Left lung (tissue), 14 donors: ENCODE measurements at places on chromosomes 4 and X.
A peak's percentile ranks its signal among the peaks of the same experiment; 100 is the strongest.

GRCh38 chr4:15976456-15977447 lies 13.8 kb upstream of the FGFBP2 start:
- no peak for DNase-seq

- peak; percentile 23 for DNase-seq
These were observed 2.5 kb upstream of the HTRA3 start for GRCh38 chr4:8267077-8267476.

GRCh38 chr4:69684804-69685203 lies 31.8 kb upstream of the UGT2A1 start:
- no peak for DNase-seq

GRCh38 chr4:13670456-13671160 lies 43.1 kb upstream of the BOD1L1 start:
- peak; percentile 32 for DNase-seq

GRCh38 chr4:7653510-7654369 lies 219.0 kb upstream of the PSAPL1 start:
- no peak for DNase-seq

DNA sequence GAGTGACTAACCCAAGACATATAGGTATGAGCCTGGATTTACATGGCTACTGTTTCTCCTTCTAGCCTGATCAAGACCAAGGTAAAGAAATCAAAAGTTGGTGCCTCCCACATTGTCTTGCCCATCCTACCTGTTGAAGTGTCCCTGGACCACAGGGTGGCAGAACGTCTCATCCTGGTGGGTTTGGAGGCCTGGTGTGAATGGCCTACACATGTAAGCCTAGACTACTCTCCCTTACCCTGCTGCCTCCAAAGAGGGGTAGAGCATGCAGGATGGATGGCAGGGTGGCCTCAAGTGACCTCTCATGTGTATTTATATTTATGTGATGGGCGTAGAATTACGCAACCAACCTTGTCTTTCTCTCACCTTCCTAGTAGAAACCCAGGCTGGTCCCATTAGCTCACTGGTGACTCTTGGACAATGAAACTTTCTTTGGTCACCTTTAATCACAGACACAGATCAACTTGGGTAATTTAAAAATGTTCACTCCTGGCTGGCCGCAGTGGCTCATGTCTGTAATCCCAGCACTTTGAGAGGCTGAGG lies 73.3 kb upstream of the SOD3 start:
- no peak for DNase-seq

DNA sequence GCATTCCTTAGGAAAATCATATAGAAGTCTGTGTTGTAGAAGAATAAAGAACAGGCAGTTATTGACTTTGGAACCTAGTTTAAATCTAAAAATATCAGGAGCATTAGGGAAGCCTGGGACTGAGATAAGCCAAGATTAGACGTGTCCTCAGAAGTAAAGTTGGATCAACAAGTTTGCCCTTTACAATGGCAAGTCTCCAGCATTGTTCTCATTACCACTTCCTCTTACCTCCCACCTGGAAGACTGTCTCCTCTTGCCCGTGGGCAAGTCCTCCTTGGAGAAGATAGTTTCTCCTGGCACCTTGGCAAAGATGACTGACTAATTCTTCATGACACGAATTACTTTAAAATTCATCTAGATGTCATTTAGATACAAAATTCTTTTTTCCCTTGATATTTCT lies 37.8 kb downstream of the CNKSR2 start:
- no peak for DNase-seq

GRCh38 chr4:139694522-139695107 lies 29.0 kb downstream of the MGST2 start:
- DNase-seq = no peak

DNA sequence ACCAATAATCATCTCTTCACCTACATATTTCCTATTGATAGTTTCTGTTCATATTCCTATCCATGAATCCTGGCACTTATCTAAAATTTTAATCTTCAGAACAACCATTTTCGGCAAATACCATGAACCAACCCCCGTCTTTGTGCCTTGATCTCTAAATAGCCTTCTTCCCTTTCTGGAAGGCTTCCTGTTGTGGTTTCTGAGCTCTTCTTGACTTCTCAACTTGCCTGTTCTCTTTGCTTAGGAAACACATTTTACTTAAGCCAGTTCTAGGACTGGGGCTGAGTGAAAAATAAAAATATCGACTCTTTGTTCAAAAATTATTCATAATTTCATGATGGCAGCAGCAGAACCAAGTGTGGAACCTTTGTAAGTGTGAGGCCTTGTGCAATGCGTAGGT lies 882.4 kb downstream of the C4orf33 start:
- DNase-seq = no peak

DNA sequence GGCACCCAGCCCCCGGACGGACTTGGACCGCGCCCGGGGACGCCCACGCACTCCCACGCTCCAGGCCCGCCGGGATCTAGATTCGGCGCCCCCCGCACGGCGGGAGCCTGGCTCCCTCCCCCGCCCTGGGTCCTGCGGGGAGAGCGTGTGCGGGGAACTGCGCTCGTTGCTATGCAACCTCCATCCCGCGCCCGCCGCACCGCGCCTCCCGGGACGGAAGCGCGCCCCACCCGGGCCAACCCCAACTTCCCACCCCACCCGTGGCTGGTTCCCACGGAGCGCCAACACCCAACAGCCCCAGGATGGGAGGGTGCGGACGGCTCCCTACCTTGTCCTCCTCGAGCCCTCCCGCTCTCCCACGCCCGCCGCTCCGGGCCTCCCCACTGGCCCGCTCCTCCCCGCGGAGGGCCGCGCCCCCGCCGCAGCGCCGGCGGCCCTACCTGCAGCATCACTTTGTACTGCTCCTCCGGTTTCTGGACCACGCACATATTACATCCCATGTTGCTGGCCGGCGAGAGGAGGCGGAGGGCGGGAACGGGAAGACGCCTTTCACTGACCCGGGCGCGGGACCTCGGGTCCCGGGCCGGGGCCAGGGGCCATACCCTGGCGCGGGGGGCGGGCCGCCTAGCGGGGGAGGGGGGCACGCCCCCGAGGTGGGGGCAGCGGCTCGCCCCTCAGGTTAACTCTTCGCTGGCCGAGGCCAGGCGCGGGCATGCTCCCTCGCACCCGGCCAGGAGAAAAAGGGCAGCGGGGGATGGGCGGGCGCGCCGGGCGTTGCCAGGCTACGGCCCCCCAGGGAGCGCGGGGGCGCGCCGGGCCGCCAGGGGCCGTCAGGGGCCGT lies at the start of gene PDZD4:
PDZD4 (minus strand) TSS at position 746 of the 841 bp plus-strand sequence; CDS start at position 500, 246 bp downstream.
- no peak for DNase-seq

GRCh38 chr4:110998320-110998719 lies 375.4 kb upstream of the PITX2 start:
- DNase-seq = no peak

DNA sequence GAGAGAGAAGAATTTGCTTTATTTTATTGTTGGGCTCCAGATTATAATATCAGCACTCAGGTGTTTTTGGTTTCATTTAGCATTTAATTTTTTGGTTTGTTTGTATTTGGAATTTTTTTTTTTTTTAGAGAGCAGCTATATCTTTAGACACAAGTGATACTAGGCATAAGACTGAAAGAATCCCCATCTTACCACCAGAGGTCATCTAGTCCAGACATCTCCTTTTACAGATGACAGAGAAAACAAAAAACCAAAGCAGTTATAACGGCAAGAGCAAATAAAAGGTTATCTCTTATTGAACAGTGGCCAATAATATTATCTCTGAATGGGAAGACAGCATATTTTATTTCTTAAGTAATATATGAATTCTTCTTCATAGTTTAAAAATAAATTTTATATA lies 22.8 kb downstream of the USP38 start:
- DNase-seq = peak; percentile 41

- no peak for DNase-seq
These were observed 60.4 kb upstream of the TAF9B start for GRCh38 chrX:78199851-78200250.

GRCh38 chr4:188942606-188943005 lies 803.4 kb downstream of the TRIML1 start:
- no peak for DNase-seq

DNA sequence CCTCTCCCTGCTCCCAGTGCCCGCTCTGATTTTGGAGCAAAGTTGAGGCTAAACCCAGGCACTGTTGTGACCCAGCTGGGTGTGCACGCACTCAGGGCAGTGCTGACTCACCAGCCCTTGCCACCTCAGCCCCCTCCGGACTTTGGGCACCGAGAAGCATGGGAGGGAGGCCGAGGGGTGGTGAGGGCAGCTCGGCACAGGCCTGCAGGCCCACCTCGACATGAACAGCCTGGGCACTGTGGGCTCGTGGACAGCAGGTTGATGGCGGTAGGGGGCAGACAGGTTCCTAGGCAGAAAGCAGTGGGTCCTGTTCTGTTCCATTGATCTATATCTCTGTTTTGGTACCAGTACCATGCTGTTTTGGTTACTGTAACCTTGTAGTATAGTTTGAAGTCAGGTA lies 30.9 kb downstream of the TIGD4 start:
- DNase-seq = no peak

GRCh38 chr4:184281231-184282139 lies 63.8 kb upstream of the ENPP6 start:
- DNase-seq = no peak

DNA sequence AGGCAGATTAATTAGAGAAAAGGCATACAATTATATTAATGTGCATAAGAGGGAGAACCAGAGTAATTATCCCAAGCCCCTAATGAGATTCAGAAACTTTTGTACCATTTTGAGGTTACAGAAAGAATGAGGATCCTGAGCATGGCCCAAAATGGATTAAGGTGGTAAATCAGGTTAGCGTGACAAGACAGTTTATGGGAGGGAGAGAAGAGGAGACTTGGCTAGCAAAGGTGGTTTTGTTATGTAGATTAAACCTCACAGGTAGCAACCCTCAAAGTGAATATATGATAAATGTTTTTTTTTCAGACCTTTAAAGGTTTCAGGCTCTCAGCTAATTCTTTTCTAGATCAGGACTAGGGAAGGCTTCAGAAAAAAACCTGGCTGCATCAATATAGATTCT lies 781.8 kb downstream of the FAM133A start:
- no peak for DNase-seq

- DNase-seq = no peak
These were observed 2.8 kb downstream of the ARX start for GRCh38 chrX:25012793-25013631.
